ENCODE measurements at places on chromosomes 2 and 18. TPM values are rescaled to one million over a fixed set of nuclear protein-coding genes. Genes with fewer than 3 reads are reported as not detected.

The IL1F10 gene
- not detected for polyA plus RNA-seq

The APCDD1 gene
- polyA plus RNA-seq: 113 TPM

The LONRF2 gene
- polyA plus RNA-seq: 4.6 TPM

The GAL3ST2 gene
- polyA plus RNA-seq: 0.19 TPM

The RUFY4 gene
- polyA plus RNA-seq: 0.41 TPM

The RAB27B gene
- 3.7 TPM for polyA plus RNA-seq

The VIT gene
- polyA plus RNA-seq: 0.09 TPM

- DNase-seq: no peak
These were observed 1224.8 kb upstream of the ZEB2 start for GRCh38 chr2:145744541-145745386.

GRCh38 chr18:34990597-34990996 is 50.6 kb upstream of the MAPRE2 start:
- no peak for DNase-seq

DNA sequence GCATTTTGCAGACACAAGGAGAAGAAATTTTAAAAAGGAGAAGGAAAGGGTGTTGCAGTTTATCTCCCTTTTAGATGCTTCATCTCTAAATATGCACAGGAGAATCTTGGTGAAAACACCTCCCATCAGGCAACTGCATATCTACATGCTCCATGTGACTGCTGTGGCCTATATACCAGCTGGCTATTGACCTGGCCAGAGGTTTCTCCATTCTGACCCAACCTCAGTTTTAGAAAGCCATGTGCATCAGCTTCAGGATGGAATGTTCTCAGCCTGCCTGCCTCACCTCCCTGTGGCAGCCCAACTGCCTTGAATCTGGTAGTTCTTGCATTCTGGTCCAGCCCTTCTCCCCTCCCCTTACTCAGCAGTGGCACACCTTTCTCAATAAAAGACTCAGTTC is 1958.8 kb upstream of the CELF4 start:
- no peak for DNase-seq

- DNase-seq: no peak
These were observed 49.6 kb downstream of the SMIM21 start for GRCh38 chr18:75377926-75378325.

DNA sequence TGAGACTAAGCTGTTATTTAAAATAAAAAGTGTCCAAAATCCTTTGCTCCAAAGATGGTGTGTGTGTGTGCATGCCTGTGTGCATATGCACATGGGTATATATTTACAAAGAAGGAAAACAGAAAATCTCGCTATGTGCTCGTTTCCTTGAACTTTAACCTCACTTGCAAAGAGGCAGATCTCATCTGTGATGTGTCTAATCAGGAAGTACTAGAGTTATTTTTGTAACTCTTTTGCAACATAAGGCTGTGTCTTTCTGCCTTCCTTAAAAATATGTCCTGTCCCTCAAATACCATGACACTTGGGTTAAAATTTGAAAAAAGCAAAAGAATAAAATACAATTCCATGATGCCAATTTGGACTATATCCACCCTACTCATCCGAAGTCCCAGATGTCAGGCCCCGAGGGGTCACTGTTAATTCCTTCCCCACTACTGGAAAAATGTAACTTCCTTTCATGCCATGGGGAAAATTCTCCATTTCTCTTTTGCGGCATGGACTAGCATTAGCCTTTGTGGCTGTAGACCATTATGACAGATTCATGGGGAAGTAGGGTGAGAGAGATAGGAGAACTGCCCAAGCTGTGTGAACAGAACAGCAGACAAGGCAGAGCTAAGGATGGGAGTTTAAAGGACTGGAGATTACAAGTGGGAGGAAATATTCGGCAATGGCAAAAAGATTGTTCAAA is 191.3 kb downstream of the MYO1B start:
- DNase-seq: no peak

GRCh38 chr2:59276033-59276432 is 1034.9 kb upstream of the FANCL start:
- DNase-seq: no peak

- no peak for DNase-seq
These were observed 24.5 kb downstream of the AQP4 start for GRCh38 chr18:26840965-26841364.

GRCh38 chr2:231671270-231672050 is 36.9 kb upstream of the PTMA start:
- DNase-seq: no peak

DNA sequence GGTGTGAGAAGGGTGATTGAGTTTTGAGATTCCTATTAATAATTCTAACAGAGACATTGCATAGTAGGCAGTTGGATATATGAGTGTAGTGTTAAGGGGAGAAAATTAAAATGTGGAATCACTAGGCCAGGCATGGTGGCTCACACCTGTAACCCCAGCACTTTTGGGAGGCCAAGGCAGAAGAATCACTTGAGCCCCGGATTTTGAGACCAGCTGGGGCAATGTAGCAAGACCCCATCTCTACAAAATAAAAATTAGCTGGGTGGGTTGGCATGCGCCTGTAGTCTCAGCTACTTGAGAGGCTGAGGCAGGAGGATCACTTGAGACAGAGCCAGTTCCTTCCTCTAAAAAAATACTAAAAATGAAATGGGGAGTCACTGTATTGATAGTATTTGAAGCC is 150.6 kb downstream of the MCFD2 start:
- DNase-seq: no peak

GRCh38 chr2:126717928-126718327 is 62.0 kb downstream of the GYPC start:
- DNase-seq: no peak

DNA sequence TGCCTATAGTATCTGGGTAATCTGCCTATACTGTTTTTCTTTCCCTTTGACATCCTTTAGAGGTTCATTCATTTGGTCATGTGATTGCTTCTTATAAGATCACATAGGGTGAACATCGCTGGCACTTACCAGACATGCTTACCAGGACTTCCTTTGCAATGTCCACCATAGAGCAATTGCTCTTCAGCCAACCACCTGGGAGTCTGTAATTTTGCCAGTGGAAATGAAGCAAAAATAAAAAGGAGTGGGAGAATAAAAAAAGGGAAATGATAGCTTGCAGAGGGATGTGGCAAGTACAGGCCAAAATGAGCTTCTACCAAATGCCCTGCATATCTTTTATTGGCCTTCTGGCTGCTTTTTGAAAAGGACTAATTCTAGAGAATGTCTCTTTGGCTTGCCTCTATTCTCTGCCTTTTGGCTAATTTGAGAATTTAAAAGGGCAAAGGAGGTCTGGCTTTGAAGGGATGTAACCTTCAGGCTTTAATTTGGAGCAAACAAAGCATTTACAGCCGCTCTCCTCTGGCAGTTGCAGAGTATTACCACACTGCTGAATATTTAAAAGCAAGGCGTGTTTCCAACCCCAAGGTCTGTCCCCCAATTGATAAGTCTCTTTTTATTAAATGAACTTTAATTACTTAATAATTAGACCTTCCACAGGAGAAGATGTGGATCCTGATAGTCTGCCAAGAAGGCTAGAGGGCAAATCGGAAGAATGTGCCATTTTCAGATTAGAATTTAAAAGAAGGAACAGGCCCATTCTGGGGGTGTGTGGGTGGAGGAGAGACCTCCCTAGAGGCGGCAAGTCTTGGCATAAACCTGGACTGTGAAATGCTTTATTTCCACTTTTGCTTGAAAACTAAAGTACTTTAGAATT is 557.9 kb downstream of the DCC start:
- DNase-seq: no peak

DNA sequence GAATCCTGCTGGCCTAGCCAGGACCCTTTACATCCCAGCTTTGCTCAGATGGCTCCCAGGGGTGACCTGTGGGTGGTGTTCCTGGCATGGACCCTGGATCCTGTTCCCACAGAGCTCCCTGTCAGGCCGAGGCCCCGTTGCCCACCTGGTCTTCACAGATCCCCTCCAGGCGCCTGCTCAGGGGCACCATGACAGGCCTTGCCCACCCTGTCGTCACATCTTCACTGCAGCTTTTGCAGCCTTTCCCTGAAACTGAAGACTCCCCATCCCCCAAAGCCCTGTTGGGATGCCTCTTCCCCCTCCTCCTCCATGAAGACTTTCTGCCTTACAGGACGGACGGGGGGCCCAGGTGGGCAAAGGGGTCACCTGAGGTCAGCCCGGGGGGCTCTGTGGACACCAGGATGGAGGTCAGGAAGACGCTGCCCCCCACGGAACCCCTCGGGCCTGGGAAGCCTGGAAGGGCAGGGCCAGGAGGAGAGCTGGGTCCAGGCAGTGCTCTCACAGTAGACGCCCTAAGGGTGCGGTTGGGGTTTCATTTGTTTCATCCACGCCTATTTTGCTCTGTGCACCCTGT is 13.0 kb upstream of the KIF1A start:
- DNase-seq: no peak

DNA sequence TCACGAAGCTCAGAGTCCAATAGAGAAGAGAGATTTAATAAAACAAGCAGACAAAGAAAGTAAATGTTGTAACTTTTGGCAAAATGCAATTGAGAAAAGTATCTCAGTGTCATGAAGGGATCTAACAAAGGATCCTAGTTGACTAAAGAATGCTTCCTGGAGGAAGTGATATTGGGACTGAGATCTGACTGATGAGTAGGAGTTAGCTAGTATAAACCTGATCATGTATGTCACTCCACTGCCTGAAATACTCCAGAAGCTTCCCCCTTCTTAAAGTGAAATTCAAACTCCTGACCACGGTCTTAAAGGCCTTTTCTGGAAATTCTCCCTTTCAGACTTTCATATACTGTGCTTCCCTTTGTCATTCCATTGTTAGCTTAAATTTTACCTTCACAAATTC is 1102.4 kb upstream of the ZEB2 start:
- DNase-seq: no peak

- no peak for DNase-seq
These were observed 43.2 kb upstream of the PSME4 start for GRCh38 chr2:54013996-54014395.

GRCh38 chr18:68121826-68122225 is 593.1 kb downstream of the TMX3 start:
- no peak for DNase-seq

DNA sequence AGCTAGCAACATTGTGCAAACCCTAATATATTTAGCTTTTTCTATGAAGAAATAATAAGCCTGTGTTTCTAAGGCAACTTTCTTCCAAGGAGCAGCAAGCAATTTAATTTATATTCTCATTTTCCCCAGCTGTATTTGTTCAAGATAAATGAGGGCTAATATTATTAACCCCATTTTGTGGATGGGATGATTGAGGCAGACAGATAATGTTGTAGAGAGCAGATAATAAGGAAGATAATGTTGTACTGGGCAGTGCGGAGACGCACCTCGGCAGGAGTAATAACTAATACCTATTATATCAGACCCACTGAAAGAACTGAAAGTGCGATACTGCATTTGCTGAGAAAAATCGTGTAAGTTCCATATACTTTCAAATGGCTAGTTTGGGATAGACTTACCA is 344.1 kb upstream of the FANCL start:
- DNase-seq: no peak

DNA sequence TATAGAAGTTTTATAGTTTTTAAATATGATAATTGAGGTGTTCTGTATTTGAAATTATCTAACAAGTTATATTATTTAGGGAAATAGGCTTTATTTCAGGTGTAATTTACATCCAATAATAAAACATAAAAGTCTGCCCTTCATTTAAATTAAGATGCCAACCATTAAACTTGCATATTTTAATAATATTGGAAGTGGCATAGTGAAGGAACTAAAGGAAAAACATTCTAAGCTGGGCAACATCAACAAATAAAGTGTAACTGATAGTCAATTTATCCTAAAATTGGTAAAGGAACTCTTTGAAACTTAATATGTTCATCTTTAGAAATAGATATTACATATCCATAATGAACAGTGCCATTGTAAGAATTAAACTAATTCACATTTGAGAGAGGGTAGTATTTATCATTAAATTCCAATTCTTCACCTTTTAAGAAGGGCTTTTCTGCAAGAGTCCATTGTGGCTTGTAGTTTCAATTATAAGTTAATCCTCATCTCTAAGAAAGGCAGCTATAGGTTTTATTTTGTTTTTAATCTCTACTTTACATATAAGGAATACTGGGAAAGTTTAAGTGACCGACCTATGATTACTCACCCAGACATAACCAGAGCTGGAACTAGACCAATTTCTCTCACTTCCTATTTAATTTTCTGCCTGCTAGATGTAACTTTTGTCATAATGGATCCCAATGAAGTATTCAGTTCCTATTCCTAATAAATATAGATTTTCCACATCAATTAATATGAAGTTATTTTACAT is 401.6 kb downstream of the XIRP2 start:
- no peak for DNase-seq

Data from renal cortex interstitium (tissue), 15 donors.